Adrenal gland (tissue), 19 donors: ENCODE measurements at places on chromosomes 6 and 20.

DNA sequence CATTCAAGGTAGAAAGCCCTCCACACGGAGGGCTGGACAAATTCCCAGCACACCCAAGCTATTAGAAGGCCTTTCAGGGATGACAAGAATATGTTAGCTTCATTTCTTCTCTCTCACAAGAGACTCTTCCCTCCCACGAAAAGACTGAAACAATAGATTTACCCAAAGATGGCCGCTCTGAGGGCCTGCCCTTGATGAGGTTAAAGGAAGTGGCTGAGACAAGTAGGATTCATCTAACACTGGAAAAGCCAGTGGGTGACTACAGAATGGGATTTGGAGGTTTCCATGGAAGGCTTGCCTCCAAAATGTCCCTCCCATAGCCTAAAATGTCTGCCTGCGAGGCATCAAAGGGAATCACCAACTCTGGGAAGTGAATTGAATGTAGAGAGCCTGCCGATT lies 277.6 kb downstream of the CLIC5 start:
- peaks cover 6% of the 10 kb centered on the region for H3K4me1 ChIP-seq
- H3K27ac ChIP-seq: no peak overlapping the region
- no peaks in the 10 kb centered on the region for H3K36me3 ChIP-seq
- H3K27me3 ChIP-seq: no peaks in the 10 kb centered on the region
- no peak overlapping the region for H3K4me3 ChIP-seq

- H3K27me3 ChIP-seq: no peaks in the 10 kb centered on the region
- no peak overlapping the region for H3K27ac ChIP-seq
- peak; percentile 78 for DNase-seq
- H3K4me3 ChIP-seq: no peak overlapping the region
- no peaks in the 10 kb centered on the region for H3K36me3 ChIP-seq
Observed at GRCh38 chr20:34922654-34923381, 32.8 kb downstream of the GSS start.

DNA sequence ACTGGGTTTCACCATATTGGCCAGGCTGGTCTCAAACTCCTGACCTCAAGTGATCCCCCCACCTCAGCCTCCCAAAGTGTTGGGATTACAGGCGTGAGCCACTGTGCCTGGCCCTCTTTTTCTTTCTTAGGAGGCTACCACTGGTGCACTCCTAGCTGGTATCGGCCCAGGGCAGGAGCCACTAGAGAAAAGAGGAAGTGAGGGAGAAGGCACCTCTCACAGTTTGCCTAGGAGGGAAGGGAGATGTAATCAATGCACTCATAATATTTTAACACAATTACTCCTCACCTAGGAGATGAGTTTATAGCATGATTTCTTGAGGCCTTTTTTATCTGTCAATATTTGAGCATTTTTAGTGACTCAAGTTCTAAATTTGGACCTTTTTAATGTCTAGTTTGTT lies 189.0 kb upstream of the SOX4 start:
- H3K27ac ChIP-seq: no peak overlapping the region
- H3K36me3 ChIP-seq: no peaks in the 10 kb centered on the region
- no peak overlapping the region for H3K4me3 ChIP-seq

DNA sequence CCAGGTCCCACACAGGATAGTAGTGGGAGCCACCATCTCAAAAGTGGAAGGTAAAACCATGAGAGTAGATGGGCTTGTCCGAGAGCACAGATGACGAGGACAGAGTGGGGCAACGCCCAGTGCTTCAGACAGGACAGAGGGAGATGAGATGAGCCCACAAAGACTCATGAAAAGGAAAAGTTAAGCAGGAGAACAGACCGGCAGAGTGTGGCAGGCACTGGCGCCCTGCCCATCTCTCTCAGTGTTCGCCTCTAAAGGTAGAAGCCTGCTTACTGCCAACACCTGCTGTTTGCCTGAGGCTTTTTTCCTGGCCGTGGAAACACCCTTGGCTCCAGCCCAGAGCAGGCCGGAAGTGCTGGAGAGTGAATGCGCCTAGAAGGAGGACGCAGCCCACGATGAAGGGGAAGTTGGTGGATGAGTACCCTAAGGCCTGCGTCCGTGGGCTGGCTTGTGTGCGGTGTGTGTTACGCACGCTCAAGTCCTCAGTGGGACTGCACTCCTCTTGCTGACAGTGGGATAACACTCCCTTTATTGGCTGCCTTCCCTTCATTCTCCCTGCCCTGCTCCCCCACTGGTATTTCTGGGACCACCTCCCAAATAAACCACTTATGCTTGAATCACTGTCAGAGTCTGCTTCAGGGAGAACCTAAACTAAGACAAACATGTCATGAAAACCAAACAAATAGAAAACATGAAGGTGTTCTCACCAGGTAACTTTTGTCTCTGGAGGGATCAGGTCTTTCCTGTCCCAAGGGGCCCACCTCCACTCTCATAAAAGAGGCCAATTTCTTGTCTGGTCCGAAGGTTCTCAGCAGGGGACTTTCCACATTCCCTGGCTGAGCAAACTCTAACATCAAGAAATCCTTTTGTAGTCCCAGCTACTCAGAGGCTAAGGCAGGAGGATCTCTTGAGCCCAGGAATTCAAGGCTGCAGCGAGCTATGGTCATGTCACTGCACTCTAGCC lies 9.1 kb upstream of the FOXP4 start:
- H3K27me3 ChIP-seq: peaks cover 2% of the 10 kb centered on the region
- H3K4me3 ChIP-seq: no peak overlapping the region
- no peak for DNase-seq
- no peaks in the 10 kb centered on the region for H3K4me1 ChIP-seq

GRCh38 chr20:32743237-32744112 lies at the start of gene COMMD7:
COMMD7 (minus strand) TSS chr20:32743467; CDS start chr20:32743391, 76 bp downstream.
- peak; percentile 65 for DNase-seq
- peak within 1 kb of the TSS; percentile 84 for H3K27ac ChIP-seq

- no peaks in the 10 kb centered on the region for H3K36me3 ChIP-seq
- H3K4me1 ChIP-seq: no peaks in the 10 kb centered on the region
- no peaks in the 10 kb centered on the region for H3K27me3 ChIP-seq
- H3K27ac ChIP-seq: no peak overlapping the region
- no peak for DNase-seq
- H3K4me3 ChIP-seq: no peak overlapping the region
Observed at GRCh38 chr20:33287884-33288283, 4.9 kb downstream of the BPIFB1 start.

DNA sequence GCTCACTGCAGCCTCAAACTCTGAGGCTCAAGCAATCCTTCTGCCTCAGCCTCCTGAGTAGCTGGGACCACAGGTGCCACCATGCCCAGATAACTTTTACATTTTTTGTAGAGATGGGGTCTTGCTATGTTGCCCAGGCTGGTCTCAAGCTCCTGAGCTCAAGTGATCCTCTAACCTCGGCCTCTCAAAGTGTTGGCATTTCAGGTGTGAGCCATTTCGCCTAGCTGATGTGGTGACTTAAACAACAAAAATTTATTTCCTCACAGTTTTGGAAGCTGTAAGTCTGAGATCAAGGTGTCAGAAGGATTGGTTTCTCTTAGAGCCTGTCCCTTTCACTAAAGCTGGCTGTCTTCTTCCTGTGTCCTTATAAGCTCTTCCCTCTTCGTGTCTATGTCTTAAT lies 15.0 kb upstream of the JARID2 start:
- no peaks in the 10 kb centered on the region for H3K36me3 ChIP-seq
- no peak for DNase-seq
- no peaks in the 10 kb centered on the region for H3K4me1 ChIP-seq
- no peak overlapping the region for H3K4me3 ChIP-seq
